Fibroblast of upper back skin (primary cell): ENCODE measurements at places on chromosomes 4 and X.

DNA sequence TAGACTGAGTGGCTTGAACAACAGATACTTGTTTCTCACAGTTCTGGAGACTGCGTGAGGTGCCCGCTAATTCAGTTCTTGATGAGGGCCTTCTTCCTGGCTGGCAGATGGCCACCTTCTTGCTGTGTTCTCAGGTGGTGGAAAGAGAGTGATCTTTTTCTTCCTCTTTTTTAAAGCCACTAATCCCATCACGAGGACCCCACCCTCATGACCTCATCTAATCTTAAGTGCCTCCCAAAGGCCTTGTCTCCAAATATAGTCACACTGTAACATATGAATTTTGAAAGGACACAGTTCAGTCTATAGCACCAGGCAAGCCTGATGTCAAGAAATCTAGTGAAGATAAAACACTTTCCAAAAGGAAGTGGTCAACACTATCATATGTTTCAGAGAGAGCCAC, 12.4 kb downstream of the VAMP7 start:
- no peak for DNase-seq

DNA sequence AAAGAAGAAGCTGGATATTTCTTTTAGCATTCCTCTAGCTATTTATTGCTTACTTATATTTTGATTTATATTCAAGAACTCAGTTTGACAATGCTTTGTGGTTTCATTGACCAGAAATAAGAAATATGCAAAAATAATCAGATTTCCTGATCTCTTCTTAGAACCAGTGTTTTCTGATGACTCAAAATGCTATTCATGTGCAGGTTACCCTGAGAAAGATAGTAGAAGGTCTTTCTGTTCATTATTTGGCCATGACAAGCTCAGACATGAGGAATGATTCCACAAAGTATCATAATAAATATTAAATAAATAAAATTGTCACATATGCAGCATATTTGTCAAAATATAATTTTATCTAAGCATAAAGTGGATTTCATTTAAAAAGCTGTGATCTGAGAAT, 24.1 kb downstream of the ADH7 start:
- no peak for DNase-seq

GRCh38 chr4:17762726-17763125, 18.7 kb downstream of the FAM184B start:
- DNase-seq, result peak; percentile 17

GRCh38 chr4:4501679-4502078, 40.2 kb downstream of the STX18 start:
- DNase-seq, result no peak

- DNase-seq, result no peak
Observed at GRCh38 chrX:133362538-133362937, 52.8 kb downstream of the GPC4 start.

GRCh38 chr4:138775890-138776289, 239.7 kb upstream of the NOCT start:
- DNase-seq, result no peak

GRCh38 chr4:53321151-53321983, 44.5 kb downstream of the SCFD2 start:
- peak; percentile 93 for DNase-seq

DNA sequence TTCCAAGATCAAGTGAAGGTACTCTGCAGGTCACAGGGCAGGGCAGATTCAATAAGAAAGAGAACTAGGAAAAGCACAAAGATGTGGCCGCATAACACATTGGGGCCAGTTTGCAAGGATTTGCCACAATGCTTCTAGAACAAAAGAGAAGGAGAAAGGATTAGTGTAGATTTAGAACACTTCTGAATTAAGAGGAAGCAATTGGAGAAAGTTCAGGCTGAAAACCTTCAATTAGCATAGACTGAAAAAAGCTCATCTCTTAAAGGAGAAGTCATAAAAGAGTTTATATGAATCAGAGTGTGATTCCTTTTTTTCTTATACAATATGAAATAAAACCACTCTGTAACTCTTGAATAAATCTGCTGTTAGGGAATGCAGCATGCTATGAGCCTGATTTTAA, 215.6 kb upstream of the FAT1 start:
- no peak for DNase-seq

DNA sequence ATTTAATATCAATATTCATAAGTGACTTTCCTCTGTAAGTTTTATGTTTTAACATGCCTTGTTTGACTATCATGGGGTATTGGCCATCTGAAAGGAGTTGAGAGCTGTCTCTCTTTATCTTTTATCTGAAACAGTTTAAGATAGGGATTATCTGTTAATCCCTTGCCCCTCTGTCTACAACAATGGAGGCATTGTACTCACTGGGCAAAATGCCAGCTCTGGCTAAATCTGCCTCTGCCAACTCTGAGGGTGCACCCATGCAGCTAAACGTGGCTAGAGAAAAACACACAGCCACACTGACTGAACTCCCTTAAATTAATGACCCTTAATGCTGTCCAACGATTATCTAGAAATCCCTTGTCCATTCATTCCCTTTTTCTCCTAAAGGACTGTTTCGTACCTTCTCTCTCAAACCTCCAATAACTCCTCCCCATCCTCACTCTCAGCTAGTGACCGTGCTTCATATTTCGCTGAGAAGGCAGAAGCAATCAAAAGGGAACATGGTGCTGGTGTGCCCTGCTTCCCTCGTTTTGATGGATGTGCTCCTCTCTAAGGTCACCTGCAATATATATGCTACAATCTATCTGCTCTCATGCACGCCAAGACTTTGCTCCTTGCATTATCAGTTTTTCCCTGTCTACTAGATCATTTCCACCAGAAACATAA, 10.3 kb downstream of the PHKA2 start:
- no peak for DNase-seq

DNA sequence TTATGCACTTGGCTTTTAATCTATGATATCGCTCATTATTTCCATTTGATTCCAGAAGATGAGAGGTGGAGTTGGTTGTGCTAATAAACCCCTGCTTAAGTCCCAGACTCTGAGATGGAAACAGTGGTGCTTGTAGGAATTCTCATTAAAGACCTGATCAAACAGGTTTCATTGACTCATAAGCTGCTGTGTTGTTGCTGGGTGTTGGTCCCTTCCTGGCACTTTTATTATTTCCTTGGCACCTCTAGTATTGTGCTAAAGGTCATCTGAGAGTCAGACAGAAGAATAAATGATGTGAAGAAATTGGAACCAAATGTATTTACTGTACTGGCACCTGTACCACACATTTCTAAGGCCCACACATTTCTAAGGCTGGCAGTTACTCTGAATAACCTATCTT, 544.7 kb upstream of the NR3C2 start:
- no peak for DNase-seq

- DNase-seq, result no peak
Observed at GRCh38 chr4:177771645-177772044, 329.4 kb upstream of the AGA start.

DNA sequence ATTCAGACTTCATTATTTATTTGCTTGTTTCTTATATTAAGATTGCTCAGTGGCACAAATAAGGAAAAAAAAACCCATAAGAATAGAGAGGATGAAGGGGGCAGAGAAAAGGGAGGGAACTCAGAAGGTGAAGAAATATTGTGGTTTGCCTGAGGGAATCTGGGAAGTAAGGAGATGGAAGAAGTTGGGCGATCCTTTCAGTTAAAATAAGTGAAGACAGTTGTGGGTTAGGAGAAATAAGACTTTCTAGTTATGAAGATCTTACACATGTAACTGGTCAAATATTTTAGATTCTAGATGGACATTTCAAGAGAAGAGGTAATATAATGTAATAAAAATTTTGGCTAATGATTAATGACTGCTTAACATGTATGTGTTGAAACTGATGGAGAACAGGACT, 138.7 kb upstream of the LIMCH1 start:
- peak; percentile 74 for DNase-seq

DNA sequence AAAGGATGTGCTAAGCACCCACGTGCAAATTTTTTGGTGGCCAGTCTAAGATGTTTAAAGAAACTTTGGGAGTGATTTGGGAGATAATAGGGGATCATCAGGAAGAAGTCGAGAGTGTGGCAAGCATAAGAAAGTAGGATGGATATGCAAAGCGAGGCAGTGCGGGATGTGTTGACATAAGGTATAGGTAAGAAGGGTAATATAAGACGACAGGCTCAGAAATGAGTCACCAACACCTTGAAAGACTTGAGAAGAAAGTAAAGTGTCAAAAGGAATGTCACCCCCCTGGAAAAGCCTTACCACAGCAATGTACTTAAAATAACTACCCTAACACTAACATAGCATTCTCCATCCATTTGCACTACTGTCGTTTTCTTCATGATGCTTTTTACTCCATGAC, 69.8 kb upstream of the BMP2K start:
- no peak for DNase-seq

- no peak for DNase-seq
Observed at GRCh38 chr4:93688978-93689377, 139.6 kb upstream of the ATOH1 start.

DNA sequence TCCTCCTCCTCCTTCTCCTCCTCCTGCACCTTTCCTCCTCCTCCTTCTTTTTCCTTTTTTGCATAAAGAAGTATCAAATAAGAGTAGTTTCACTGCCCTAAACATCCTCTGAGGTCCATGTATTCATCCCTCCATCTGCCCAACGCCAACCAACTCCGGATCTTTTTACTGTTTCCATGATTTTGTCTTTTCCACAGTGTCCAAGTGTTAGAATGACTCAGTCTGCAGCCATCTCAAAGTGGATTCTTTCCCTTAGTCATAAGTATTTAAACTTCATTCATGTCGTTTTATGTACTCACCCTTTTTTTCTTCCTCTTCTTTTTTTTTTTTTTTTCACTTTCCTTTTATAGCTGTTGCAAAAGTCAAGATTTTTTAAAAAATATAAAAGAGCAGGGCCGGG, 12.9 kb downstream of the CSF2RA start:
- DNase-seq, result peak; percentile 67

DNA sequence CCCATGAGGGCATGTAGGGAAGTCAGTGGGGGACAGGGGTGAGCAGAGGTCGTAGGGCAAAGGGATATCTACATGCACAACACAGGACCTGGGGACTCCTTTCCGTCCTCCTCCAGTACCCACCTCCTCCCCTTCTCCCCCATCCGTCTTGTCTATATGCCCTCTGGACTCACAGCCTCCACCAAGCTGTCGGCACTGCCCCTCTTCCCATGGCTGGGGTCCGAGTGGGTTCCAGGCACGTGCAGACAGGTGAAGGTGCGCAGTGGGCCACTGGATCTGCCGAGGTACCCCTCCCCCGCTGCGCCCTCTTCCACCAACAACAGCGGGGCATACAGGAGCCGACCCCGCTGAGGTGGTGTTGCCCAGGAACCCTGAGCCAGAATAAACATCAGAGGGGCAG, 5.5 kb upstream of the SYP start:
- DNase-seq, result no peak

- DNase-seq, result peak; percentile 50
Observed at GRCh38 chr4:188109157-188109755, at the start of gene TRIML2. TRIML2 (minus strand) TSS chr4:188109603; CDS start chr4:188105368, 4,235 bp downstream.

DNA sequence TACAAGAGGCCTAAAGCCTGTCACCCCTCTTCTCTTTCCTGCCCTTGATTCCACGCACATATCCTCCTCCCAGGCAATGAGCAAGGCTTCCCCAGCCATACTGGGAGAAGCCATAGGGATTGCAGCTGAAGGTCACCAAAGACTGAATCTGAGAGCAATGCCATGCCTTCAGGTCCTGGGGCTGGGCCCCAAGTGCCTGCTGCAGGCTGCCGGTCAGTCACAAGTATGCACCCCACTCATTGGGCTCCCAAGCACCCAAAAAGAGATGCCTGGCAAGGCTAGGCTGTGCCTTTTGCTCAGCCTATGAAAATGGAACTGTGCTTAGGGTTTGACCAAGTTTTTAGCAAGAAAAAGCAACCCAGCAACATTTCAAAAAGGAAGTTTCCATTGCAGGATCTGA, 210.6 kb upstream of the MAMLD1 start:
- DNase-seq, result no peak

DNA sequence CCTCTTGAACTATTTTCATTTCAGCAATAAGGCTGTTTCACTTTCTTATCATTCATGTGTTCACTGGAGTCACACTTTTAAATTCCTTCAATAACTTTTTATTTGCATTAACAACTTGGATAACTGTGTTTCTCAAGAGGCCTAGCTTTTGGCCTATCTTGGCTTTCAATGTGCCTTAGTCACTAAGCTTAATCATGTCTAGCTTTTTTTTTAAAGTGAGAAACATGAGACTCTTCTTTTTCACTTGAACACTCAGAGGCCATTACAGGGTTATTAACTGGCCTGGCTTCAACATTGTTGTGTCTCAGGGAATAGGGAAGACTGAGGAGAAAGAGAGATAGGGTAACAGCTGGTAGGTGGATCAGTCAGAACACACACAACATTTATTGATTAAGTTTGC, 64.0 kb upstream of the VCX2 start:
- DNase-seq, result peak; percentile 44

DNA sequence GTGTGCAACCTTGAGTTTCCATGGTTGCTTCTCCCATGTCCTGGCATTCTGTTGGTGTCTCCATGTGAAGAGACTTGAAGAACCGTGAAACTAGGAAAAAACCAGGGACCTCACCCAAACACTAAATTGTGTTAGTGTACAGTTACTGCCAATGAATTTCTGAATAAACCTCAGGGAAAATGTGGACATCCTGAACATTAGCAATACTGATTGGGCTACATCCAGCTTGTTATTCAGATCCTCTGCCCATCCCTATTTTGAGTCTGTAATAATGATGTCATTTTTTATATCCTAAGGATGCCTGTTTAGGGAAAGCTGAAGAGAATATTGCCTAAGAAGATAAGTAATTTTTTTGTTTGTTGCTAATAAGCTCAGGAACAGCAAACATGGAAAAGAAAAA, 262.7 kb downstream of the TMA16 start:
- no peak for DNase-seq

DNA sequence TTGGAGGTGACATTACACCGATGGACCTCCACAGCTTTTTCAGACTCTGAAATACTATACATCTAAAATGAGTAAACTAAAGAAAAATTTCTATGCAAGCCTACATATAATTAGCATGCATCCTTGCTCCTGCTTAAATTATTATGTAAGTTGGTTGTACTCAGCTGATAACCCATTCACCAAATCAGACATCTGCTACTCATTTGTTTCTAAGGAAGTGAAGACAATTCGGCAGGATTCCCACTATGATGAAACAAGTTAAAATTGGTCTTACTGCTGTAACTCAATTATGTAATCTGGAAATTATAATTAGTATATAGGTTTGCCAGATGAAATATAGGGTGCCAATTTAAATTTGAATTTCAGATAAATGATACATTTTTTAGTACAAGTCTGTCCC, 59.5 kb upstream of the FGF13 start:
- DNase-seq, result peak; percentile 20

GRCh38 chr4:43776371-43776770, 672.2 kb downstream of the KCTD8 start:
- DNase-seq, result peak; percentile 2

DNA sequence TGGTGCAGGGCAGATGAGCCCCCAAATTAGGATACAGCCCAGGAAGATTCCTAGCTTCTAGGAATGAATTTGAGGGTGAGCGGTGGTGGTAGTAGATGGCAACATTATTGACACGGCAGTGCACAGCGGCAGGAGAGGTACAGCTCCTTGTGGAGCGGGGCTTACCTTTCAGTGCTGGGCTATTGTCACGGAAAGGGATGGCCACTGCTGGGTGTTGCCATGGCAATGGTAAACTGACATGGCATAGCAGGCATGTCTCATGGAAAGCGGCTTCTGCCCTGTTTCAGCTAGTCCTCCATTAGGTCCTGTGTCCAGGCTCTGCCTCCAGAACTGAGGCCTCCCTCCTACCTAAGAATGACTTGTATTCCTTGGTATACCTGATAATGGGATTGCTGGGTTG, 81.8 kb upstream of the WDR1 start:
- no peak for DNase-seq
